Natural killer cell (primary cell): ENCODE measurements at places on chromosomes 3 and 15. TPM values are rescaled to one million over a fixed set of nuclear protein-coding genes. Genes with fewer than 3 reads are reported as not detected.

- peaks cover 16% of the 10 kb centered on the region for H3K4me1 ChIP-seq
- no peak overlapping the region for H3K27ac ChIP-seq
- no peaks in the 10 kb centered on the region for H3K27me3 ChIP-seq
- peaks cover 45% of the 10 kb centered on the region for H3K36me3 ChIP-seq
Measured at GRCh38 chr15:94312946-94313345, 81.6 kb downstream of the MCTP2 start.

DNA sequence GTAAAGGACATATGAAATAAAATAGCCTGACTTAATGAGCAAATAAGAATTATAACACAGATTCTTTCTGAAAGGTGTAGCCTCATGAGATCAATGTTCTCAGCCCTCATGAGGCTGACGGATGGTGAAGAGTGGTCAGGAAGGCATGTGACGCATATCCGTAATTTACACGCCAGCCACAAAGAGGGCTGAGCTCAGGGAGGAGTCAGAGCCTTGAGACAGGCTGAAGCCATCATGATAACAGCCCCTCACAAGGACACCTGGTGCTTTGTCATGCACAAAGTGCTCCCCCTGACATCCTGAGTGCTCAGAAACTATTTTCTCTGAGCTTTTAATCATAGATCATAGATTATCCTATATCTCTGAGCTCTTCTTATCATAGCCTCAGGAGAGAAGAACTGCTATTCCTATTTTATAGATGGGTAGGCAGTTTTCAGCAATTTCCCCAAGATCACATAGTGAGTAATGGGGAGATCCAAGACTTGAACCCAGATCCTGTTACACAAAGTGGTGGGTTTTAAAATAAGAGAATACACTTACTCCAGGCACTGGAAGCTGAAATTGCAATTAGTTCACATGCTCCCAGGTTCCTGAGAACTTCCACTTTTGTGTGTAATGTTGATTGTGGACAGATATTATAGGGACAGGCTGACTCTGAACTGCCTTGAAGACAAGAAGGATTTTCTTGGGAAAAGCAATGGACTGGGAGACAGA is 267.1 kb downstream of the RPLP1 start:
- peaks cover 82% of the 10 kb centered on the region for H3K4me1 ChIP-seq
- H3K4me3 ChIP-seq, result no peak overlapping the region
- peak overlapping the region; percentile 90 for H3K27ac ChIP-seq
- H3K36me3 ChIP-seq, result no peaks in the 10 kb centered on the region
- H3K27me3 ChIP-seq, result no peaks in the 10 kb centered on the region

DNA sequence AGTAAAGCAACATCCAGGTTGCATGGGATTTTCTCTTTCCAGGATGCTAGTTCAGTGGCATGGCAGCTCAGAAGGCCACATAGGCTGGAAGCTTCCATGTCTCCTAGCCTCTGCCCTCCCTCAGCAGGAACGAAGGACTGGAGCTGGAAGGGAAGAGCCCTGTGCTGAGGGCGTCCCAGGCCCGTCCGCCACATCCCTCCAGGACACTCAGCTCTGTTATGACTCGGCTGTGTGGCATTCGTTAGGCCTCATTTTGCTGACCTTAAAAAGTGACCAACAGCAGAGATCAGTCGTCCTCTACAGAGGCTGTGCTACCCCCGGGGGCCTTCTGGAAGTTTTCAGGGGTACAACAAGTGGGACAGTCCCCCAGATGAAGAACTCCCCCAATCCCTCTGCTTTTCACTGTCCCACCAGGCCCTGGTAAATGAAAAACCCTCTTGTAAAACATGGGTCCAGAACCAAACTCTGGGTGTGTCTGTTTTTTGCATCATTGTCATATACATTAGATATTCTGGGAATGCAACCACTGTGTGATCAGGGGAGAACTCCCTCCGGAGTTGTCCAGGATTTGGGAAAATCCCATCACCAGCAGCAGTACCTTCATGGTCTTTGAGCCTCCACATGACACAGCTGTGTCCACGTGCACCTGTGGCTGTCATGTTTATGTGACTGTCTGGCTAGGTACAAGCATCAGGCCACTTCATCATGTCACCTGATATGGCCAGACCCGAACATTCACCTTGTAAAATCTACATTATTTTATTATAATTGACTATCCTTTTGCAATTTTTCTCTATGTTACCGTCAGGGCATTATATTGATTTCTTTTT is 149.9 kb downstream of the OR4M2 start:
- no peaks in the 10 kb centered on the region for H3K36me3 ChIP-seq
- no peaks in the 10 kb centered on the region for H3K27me3 ChIP-seq
- DNase-seq, result no peak
- H3K4me3 ChIP-seq, result no peak overlapping the region
- H3K27ac ChIP-seq, result no peak overlapping the region
- no peaks in the 10 kb centered on the region for H3K4me1 ChIP-seq

DNA sequence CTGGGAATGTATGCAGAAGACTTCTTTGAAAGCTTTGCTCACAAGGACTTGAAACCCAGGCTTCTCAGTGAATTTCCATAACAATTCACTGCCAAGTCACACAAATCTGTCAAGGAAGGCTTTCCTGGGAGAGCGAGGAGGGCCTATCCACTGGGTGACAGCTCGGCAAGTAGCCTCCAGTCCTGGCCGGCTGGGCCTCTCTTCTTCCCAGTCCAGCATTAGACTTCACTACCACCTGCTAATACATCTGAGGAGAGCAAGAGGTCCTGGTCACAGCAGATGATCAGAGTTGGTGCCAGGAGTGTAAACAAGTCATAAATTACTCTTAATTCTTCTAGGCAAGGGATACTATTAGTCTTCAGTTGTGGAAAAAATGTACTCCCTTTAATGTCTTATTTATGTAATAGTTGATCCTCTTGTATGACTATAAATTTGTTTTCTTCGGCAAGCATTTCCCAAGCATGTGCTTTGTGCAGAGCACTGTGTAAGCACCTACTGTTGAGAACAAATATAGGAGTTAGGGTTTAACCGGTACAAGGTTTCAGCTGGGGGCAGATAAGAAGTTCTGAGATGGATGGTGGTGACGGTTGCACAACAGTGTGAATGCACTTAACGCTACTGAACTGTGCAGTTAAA is 162.9 kb downstream of the VGLL4 start:
- no peaks in the 10 kb centered on the region for H3K27me3 ChIP-seq
- no peak overlapping the region for H3K27ac ChIP-seq
- H3K4me1 ChIP-seq, result no peaks in the 10 kb centered on the region
- DNase-seq, result no peak

DNA sequence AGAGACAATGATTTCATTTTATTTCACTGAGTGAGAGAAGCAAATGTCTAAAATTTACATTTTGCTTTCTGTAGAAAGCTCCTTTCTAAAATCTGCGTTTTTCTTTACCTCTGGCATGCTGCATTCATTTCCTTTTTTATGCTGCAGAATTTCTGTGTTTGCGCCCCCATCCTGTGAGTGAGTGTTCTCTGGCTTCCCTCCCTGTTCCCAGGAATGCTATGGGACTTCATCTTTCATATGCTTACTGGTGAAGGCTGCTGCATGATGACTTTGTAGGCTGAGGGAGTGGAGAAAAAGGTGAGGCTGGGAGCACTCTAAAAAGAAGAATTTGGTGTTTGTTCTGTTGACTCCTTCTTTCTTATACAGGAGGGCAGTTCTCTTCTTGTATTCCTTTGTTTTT is 7.7 kb upstream of the TMC3 start:
- no peak for DNase-seq
- no peak overlapping the region for H3K27ac ChIP-seq
- H3K4me3 ChIP-seq, result no peak overlapping the region
- H3K27me3 ChIP-seq, result no peaks in the 10 kb centered on the region
- no peaks in the 10 kb centered on the region for H3K4me1 ChIP-seq

GRCh38 chr3:195075199-195075940 is 195.6 kb downstream of the XXYLT1 start:
- H3K36me3 ChIP-seq, result no peaks in the 10 kb centered on the region
- no peak overlapping the region for H3K4me3 ChIP-seq
- no peak for DNase-seq
- H3K27me3 ChIP-seq, result no peaks in the 10 kb centered on the region

DNA sequence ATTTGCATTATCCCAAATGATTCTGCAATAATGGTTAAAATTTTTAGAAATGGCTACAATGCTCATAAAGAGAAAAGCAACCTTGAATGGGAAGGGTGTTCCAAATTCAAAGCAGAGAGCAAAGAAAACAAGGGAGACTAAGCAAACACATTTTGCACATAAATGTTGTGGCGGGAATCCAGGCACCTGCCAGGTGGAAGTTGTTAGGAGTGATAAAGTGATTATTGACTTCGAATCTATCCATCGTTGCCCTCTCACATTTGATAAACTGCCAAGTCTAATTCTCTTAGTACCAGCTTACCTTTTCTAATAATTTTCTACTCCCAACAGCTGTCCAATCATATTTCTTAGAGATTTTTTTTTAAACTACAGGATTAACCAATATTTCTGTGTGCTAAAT is 244.5 kb downstream of the CACNA2D3 start:
- no peak overlapping the region for H3K4me3 ChIP-seq
- no peak overlapping the region for H3K27ac ChIP-seq
- H3K36me3 ChIP-seq, result no peaks in the 10 kb centered on the region
- no peak for DNase-seq
- no peaks in the 10 kb centered on the region for H3K4me1 ChIP-seq

DNA sequence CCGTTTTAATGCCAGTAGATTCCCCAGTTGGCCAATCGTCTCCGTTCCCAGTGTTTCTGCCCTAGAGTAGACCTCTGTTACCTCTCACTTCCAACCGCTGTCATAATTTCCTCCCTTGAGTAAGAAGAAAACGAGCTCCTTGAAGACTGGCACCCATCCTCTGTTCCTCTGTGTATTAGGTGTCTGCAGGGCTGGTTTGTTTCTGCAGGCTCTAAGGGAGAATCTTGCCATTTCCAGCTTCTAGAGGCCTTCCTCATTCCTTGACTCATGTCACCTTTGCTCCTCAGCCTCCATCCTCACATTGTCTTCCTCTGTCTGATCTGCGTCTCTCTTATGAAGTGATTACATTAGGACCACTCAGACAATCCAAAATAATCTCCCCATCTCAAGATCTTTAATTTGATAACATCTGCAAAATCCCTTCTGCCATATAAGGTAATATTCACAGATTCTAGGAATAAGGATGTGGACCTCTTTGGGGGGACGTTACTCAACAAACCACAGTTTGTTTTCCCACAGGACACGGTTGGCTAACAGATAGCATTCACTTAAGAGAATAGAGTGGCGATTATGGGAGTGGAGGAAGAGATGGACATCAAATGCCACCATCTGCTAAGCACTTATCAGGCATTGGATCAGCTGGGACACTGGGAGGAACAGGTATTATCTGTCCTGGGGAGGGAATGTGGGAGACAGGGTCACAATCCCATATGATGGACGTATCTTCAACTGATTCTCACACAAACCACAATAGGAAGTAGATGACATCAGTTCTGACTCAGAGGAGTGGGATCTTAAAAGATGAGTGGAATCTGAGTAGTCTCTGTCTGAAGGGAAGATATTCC is 17.1 kb downstream of the ARHGAP31 start:
- no peak overlapping the region for H3K4me3 ChIP-seq
- no peaks in the 10 kb centered on the region for H3K4me1 ChIP-seq
- no peaks in the 10 kb centered on the region for H3K27me3 ChIP-seq

- no peaks in the 10 kb centered on the region for H3K36me3 ChIP-seq
- DNase-seq, result no peak
- H3K4me3 ChIP-seq, result no peak overlapping the region
- H3K4me1 ChIP-seq, result peaks cover 6% of the 10 kb centered on the region
- no peaks in the 10 kb centered on the region for H3K27me3 ChIP-seq
Measured at GRCh38 chr15:77508541-77509243, 88.0 kb downstream of the HMG20A start.

- H3K27ac ChIP-seq, result no peak overlapping the region
- DNase-seq, result no peak
- H3K4me3 ChIP-seq, result no peak overlapping the region
- no peaks in the 10 kb centered on the region for H3K4me1 ChIP-seq
- H3K36me3 ChIP-seq, result no peaks in the 10 kb centered on the region
- H3K27me3 ChIP-seq, result no peaks in the 10 kb centered on the region
Measured at GRCh38 chr3:908839-909238, 184.0 kb upstream of the CNTN6 start.

DNA sequence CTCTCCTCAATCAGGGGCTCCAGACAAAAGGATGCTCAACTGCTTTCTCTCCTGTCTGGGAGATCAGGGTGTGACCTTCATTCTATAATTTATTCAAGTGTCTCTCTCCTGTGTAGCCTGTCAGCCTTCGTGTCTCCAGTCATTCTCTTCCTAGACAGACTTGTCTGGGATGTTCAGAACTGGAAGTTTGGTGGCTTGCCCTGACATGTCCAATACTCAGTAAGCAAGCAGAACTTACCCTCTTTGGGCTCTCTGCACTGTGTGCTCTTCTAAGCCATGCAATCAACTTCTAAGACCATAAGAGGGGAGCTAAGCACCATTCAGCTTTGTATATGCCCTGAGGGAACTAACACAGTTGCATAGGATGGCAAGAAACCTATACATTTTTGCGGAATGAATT is 14.1 kb downstream of the ACKR2 start:
- no peaks in the 10 kb centered on the region for H3K36me3 ChIP-seq
- no peaks in the 10 kb centered on the region for H3K27me3 ChIP-seq
- H3K27ac ChIP-seq, result no peak overlapping the region

GRCh38 chr3:30518872-30519271 is 87.5 kb upstream of the TGFBR2 start:
- H3K36me3 ChIP-seq, result no peaks in the 10 kb centered on the region
- H3K27ac ChIP-seq, result no peak overlapping the region
- no peak for DNase-seq
- no peak overlapping the region for H3K4me3 ChIP-seq
- H3K27me3 ChIP-seq, result no peaks in the 10 kb centered on the region

DNA sequence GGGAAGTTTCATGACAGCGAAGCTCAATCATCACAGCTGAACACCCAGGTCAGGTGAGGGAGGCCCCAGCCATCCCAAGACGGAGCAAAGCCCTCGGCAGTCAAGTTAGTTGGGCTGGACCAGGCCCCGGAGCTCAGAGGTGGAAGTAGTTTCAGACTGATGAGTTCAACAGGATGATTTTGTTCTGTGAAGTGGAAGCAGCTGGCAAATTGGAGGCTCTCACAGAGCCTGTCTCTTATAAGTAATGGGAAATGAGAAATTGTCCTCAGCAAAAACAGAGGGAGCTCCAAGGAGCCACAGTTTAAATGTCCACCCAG is 245.1 kb downstream of the XXYLT1 start:
- H3K4me3 ChIP-seq, result no peak overlapping the region
- no peaks in the 10 kb centered on the region for H3K27me3 ChIP-seq
- no peak for DNase-seq
- no peaks in the 10 kb centered on the region for H3K4me1 ChIP-seq
- no peak overlapping the region for H3K27ac ChIP-seq

GRCh38 chr3:12898965-12899755 is 57.8 kb upstream of the RPL32 start:
- H3K27me3 ChIP-seq, result no peaks in the 10 kb centered on the region
- H3K27ac ChIP-seq, result no peak overlapping the region
- no peak for DNase-seq
- no peak overlapping the region for H3K4me3 ChIP-seq

- H3K4me3 ChIP-seq, result no peak overlapping the region
- H3K27me3 ChIP-seq, result peaks cover 35% of the 10 kb centered on the region
- H3K36me3 ChIP-seq, result no peaks in the 10 kb centered on the region
- no peak for DNase-seq
- no peak overlapping the region for H3K27ac ChIP-seq
- H3K4me1 ChIP-seq, result peaks cover 19% of the 10 kb centered on the region
Measured at GRCh38 chr3:155745795-155746550, 1.1 kb upstream of the PLCH1 start.

- no peaks in the 10 kb centered on the region for H3K36me3 ChIP-seq
- no peak overlapping the region for H3K27ac ChIP-seq
- no peak overlapping the region for H3K4me3 ChIP-seq
- no peaks in the 10 kb centered on the region for H3K27me3 ChIP-seq
Measured at GRCh38 chr3:101063401-101063800, 70.2 kb upstream of the ABI3BP start.

GNAT1 gene
- not detected for total RNA-seq

ARHGEF26 gene
- not detected for total RNA-seq

GHSR gene
- total RNA-seq, result 1.3 TPM

KCNH8 gene
- not detected for total RNA-seq

BCHE gene
- total RNA-seq, result not detected

GOLGA6L26 gene
- not detected for total RNA-seq

SLC6A11 gene
- total RNA-seq, result not detected

SLC35G2 gene
- total RNA-seq, result not detected

KCNMB3 gene
- 1.4 TPM for total RNA-seq
